T1000 (cell line): ENCODE measurements at places on chromosomes 7 and 10.

DNA sequence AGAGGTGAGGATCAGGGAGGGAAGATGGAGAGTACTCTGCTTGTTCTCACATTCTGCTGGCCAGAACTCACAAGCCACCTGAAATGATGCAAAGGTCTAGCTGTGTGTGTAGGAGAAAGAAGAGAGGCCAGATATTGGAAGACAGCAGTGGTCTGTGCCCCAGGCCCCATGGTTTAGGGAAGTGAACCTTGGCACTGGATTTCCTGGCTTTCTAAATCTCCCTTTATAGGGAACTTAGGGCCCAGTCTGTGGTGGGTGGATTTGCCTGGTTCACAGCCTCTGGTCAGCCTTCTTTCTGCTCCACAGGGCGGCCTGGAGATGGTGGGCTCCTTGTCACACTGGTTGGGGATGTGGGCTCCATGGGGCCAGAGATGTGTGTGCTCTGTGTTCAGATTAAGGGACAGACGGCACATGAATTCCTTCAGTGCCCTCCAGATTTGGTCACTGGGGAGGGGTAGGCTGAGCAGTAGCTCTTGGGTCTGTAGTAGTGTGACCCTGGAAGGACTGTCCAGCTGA is 9.5 kb upstream of the SH2D4B start:
- no peak for DNase-seq

GRCh38 chr7:80312139-80312661 is 177.6 kb downstream of the GNAI1 start:
- peak; percentile 38 for DNase-seq

- DNase-seq, result no peak
Measured at GRCh38 chr7:130063036-130063435, 7.3 kb upstream of the KLHDC10 start.

- DNase-seq, result no peak
Measured at GRCh38 chr10:614790-615582, 74.5 kb downstream of the DIP2C start.

GRCh38 chr10:72735288-72735936 is 43.5 kb downstream of the MCU start:
- no peak for DNase-seq

DNA sequence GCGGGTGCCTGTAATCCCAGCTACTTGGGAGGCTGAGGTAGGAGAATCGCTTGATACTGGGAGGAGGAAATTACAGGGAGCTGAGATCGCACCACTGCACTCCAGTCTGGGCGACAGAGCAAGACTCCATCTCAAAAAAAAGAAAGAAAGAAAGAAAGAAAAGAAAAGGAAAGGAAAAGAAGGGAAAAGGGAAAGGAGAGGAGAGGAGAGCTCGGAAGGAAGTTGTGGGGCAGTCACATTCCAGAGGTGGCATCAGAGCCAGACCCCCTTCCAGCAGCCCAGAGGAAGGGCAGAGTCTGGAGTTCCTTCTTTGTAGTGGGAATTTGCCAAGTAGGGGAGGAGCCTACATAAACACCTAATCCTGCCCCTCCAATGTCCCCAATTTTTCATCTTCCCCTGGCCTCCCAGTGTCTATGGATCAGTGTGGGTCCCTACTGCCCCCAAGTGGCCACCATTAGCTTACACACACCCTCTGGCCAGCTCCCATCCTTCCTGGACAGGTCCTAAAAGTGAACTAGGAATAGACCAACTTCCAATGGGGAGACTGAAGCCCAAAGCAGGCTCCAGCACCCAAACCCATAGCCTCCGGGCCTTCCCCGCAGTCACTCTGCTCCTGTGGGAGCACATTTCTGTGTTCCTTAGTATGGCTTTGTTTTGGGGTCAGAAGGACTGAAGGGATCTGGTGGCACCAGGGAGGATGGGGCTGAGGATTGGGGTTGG is 39.6 kb upstream of the HSPB1 start:
- DNase-seq, result no peak

DNA sequence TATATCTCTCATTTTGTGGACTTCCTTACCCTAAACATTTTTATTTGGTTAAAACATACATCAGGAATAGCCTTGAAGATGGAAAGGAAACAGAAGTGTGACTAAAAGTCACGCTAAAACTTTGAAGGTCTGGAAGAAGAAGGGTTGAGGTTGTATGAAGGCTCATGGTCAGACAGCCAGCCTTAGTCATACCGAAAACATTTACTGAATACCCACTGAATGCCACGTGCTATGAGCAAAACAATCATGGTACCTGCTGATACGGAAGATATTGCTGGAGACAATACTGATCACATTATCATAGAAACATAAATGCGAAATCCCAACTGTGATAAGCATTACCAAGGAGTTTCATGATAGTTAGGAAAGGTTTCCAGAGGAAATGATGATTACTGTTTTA is 64.0 kb downstream of the PDZD8 start:
- no peak for DNase-seq

DNA sequence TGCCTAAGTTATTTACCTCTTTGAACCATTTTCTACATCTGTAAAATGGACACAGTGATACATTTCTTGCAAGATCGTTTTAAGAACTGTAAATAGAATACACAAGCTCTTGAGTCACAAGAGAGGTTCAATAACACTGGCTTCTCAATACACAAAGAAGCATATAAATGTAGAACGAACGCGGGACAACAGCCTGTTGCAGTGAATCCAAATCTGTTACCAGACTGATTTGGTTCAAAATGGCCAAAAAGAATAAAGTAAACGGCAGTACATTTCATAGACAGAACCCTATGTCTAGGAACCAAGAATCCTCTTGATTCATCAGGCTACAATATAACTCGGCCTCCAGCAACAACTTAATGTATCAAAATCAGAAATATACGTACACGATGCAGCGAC is 701 bp downstream of the MTPAP start:
- DNase-seq, result no peak

DNA sequence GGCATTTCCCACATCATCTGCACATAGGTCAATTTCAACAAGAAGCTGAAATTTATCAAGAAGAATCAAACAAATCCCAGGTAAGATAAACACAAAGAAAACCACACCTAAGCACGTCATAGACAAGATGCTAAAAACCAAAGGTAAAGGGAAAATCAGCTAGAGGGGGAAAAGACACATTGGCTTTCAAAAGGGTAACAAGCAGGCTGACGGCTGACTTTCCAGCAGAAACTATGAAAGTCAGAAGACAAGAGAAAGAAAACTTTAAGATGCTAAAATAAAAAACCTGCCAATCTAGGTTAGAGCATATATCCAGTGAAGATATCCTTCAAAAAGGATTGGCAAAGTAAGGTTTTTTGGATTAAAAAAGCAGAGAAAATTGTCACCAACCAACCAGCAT is 59.9 kb upstream of the RHEB start:
- no peak for DNase-seq

GRCh38 chr7:30157204-30157603 is 22.4 kb downstream of the MTURN start:
- DNase-seq, result no peak

GRCh38 chr7:50092579-50093491 is at the start of gene ZPBP:
Gene ZPBP, minus strand, starts transcription at chr7:50093246. Its CDS starts 52 bp downstream, at chr7:50093194.
- no peak for DNase-seq

DNA sequence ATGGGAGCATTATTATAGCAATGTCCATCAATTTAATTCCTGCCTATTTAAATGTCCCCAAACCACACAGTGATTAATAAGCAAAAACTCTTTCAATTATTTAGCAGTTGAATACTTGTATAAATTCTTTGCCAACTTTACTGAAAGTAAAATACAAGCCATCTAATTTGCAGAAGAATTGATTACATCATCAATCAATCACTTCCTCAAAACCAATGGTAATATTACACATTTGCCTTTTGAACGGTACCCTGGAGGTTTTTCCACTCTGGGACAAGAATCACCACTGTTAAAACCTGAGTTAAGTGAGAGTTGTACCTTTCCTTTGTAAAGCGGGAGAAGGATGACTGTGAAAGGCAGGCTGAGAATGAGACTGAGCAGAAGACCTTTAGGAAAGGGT is 93.0 kb downstream of the RNF133 start:
- DNase-seq, result no peak

DNA sequence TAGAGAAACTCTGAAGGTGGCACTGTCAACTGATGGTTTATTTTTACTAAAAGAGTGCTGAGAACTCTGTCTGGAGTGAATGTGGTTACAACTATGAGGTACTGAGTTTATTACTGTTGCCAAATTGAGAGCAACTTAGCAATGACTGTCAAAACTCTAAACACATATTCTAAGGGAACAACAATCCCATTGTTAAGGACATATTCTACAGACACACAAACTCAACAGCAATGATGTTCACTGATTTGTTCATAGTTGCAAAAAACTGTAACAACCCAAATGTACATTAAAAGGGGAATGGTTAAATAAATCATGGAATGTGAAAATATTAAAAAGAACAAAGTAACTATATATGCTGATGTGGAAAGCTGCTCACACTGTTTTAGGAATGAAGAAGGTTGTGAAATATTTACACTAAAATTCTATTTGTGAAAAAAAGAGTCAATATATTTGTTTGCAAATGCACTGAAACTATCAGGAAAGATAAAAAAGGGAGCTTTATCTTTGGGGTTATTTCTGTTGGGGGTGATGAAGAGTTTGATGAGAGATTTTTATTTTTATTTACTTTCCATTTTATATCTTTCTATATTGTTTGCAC is 12.9 kb downstream of the PON2 start:
- no peak for DNase-seq

DNA sequence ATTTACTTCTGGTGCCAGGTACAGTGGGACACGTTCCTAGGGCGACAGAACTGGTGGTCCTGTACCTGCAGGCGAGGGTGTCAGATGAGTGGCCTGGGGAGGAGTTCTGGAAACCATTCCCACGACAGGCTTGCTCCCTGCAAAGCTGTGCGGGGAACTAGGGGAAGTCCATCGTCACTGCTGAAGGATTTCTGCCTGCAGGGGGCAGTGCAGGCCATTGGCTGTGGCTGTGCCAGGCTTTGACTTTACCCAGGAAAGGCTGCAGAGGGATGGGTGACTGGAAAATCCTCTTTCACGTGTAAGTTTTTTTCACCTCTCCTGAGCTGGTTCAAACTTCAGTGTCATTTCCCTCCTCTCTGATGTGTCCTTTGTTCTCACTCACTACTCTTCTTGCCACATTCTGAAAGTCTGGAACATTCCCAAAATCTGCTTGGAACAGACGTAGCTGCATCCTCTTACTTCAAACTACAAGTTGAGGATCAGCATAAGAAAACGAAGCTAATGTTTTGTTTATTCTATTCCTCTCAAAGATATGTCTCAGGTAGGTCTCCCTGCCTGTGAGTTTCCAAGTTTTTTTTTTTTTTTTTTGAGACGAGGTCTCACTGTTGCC is 126.5 kb downstream of the SH2D4B start:
- peak; percentile 57 for DNase-seq

DNA sequence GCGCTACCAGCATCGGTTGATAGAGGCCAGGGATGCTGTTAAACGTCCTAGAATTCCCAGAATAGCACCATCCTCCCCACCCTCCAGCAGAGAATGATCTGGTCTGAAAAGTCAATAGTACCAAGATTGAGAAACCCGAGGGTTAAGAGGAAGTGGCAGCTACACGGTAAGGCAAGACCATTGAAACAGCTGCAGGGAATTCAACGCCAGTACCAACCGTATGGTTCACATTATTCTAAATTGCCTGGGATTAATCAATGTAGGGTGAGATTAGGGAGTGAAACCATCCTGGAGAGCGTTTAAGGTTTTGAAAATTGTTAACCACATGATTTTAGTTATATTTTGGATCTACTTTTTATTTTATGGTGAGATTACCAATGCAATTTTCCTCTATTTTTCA is 352.2 kb downstream of the PRPF18 start:
- no peak for DNase-seq
